Naive thymus-derived CD8-positive, alpha-beta T cell (primary cell): ENCODE measurements at places on chromosomes 7 and 10.

- DNase-seq, result no peak
- no peaks in the 10 kb centered on the region for H3K4me1 ChIP-seq
- H3K27me3 ChIP-seq, result peaks cover 8% of the 10 kb centered on the region
Observed at GRCh38 chr7:107838024-107838601, 35.1 kb upstream of the SLC26A3 start.

DNA sequence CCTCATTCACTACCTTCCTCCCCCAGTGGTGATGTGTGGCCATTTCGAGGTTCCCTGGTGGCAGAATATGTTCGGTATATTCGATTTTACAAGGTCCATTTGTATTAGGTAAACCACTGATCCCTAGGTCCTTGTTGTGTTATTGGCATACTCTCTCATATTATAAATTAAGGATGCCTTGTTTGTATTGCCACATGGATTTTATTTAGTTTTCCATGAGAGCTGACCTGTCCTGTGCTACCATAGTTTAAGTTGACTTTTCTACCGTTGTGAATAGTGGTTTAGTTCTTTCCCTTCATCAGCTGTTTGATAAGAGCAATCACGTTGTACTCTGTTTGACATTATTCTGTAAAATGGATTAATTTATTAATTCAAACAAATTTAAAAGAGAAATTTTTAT lies 29.4 kb downstream of the ZNRF2 start:
- no peak overlapping the region for H3K4me3 ChIP-seq
- no peaks in the 10 kb centered on the region for H3K36me3 ChIP-seq
- H3K27me3 ChIP-seq, result no peaks in the 10 kb centered on the region
- H3K27ac ChIP-seq, result no peak overlapping the region
- DNase-seq, result no peak
- peaks cover 62% of the 10 kb centered on the region for H3K4me1 ChIP-seq

DNA sequence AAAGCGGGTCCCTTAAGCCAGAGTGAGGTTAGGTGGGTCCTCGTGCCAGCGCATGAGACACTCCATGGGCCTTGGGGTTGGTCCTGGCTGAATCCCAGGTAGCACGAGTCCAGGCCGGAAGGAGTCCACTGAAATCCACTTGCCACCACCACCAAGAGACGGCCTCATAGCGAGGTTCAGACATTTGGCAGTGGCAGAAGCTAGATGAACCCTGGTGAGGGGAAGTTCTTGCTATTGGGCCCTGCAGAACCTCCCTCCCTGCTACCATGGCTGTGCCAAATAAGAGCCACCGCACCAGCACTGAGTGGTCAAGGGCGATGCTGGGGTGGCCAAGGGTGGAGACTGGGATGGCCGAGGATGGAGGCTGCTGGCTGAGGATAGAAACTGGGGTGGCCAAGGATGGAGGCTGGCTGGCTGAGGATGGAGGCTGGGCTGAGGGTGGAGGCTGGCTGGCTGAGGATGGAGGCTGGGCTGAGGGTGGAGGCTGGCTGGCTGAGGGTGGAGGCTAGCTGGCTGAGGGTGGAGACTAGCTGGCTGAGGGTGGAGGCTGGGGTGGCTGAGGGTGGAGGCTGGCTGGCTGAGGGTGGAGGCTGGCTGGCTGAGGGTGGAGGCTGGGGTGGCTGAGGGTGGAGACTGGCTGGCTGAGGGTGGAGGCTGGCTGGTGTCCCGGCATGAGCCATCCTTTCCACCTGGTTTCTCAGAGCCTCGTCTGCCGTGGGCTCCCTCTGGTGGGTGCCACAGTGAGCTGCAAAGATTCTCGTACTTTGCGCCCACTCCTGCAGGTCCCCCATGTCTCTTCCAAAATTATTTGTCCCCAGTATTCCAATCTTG lies 88.2 kb downstream of the ELFN1 start:
- no peak for DNase-seq
- no peak overlapping the region for H3K4me3 ChIP-seq
- H3K4me1 ChIP-seq, result peaks cover 9% of the 10 kb centered on the region
- no peak overlapping the region for H3K27ac ChIP-seq
- H3K36me3 ChIP-seq, result no peaks in the 10 kb centered on the region

- DNase-seq, result no peak
- no peak overlapping the region for H3K4me3 ChIP-seq
- no peaks in the 10 kb centered on the region for H3K36me3 ChIP-seq
- H3K27ac ChIP-seq, result no peak overlapping the region
- H3K27me3 ChIP-seq, result no peaks in the 10 kb centered on the region
Observed at GRCh38 chr7:84009051-84009450, 185.5 kb downstream of the SEMA3A start.

DNA sequence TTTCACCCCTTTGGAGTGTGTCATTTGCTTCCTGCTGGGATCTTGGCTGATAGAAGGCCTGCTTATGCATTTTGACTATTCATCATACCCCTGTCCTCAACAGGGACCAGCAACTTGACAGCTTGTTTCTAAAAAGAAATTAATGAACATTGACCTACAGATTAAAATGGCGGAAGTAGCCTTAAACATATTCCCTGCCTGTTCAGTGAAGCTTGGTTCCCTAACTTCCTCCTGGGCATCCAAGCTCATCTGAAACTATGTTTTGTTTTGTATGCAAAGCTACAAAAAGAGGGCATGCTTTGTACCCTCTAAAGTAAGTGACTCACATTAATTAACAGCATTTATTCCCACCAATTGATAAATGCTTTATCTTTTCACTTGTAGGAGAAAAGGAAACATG lies 26.8 kb upstream of the CDK14 start:
- H3K4me3 ChIP-seq, result no peak overlapping the region
- DNase-seq, result no peak
- H3K36me3 ChIP-seq, result no peaks in the 10 kb centered on the region

GRCh38 chr10:119602241-119603095 lies 5.7 kb upstream of the TIAL1 start:
- H3K4me1 ChIP-seq, result peaks cover 8% of the 10 kb centered on the region
- no peaks in the 10 kb centered on the region for H3K27me3 ChIP-seq
- H3K36me3 ChIP-seq, result no peaks in the 10 kb centered on the region
- no peak overlapping the region for H3K4me3 ChIP-seq

DNA sequence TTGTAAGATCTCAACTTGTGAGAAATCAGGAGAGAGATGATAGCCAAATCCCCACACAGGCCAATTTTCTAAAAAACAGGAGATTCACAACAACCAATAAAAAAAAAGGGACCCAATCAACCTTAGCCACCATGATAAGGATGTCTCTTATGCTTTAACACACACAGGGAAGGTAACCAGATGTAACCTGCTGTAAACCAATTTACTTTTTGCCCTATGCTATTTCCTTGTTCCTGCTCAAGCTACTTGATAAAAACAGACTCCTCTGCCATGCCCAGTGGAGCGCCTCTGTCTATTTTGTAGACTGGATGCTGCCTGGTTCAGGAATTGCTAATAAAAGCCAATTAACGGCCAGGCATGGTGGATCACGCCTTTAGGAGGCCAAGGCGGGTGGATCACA lies 123.5 kb upstream of the NPVF start:
- H3K27ac ChIP-seq, result no peak overlapping the region
- H3K36me3 ChIP-seq, result no peaks in the 10 kb centered on the region
- no peak for DNase-seq
- H3K27me3 ChIP-seq, result peaks cover 1% of the 10 kb centered on the region
- peaks cover 5% of the 10 kb centered on the region for H3K4me1 ChIP-seq
- H3K4me3 ChIP-seq, result no peak overlapping the region

DNA sequence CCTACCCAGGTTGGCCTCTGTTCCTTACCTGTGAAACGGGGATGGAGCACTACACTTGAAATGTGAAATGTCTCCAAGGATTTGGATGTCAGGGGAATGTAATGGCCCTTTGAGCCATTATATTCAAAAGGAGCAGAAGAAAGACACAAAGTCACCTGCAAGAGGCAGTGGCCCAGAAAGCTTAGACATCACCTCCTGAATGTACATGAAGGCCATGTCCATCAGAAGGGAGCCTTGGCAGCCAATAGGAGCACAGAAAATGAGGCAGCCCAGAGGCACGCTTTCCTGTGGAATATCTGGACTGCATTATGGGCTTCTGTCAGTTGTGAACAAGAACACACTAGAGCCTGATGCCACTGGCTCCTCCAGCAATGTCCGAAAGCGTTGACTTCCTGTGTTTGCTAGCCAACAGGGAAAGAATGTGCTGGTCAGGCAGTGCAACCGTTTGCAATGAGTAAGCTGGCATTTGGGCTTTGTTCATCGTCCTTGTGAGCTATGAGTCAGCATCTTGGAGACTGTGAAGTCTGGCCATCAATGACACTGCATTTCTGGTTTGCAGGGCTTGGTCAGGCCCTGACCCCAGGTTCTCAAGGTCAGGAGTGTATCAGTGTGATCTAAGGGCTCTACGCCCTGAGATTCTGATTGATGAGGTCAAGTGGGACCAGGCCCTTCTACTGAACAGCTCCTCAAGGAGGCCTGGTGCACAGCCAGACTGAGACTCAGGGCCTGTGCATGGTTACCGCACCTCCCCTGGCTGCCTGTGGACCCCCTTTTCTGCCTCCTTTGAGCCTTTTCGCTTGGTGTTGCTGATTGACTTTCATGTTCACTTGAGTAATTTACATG lies 222.4 kb downstream of the RPS24 start:
- no peak overlapping the region for H3K4me3 ChIP-seq
- no peak overlapping the region for H3K27ac ChIP-seq
- H3K4me1 ChIP-seq, result no peaks in the 10 kb centered on the region
- H3K27me3 ChIP-seq, result peaks cover 4% of the 10 kb centered on the region

- DNase-seq, result no peak
- H3K27me3 ChIP-seq, result peaks cover 2% of the 10 kb centered on the region
Observed at GRCh38 chr7:13217768-13218167, 530.3 kb downstream of the ARL4A start.

- no peak overlapping the region for H3K4me3 ChIP-seq
- no peak for DNase-seq
- no peaks in the 10 kb centered on the region for H3K4me1 ChIP-seq
- H3K36me3 ChIP-seq, result no peaks in the 10 kb centered on the region
- no peak overlapping the region for H3K27ac ChIP-seq
- peaks cover 86% of the 10 kb centered on the region for H3K27me3 ChIP-seq
Observed at GRCh38 chr10:123571978-123572377, 94.2 kb upstream of the GPR26 start.

- H3K4me3 ChIP-seq, result no peak overlapping the region
- DNase-seq, result no peak
- H3K36me3 ChIP-seq, result no peaks in the 10 kb centered on the region
- H3K27me3 ChIP-seq, result no peaks in the 10 kb centered on the region
Observed at GRCh38 chr7:148835854-148836253, 48.2 kb downstream of the EZH2 start.

DNA sequence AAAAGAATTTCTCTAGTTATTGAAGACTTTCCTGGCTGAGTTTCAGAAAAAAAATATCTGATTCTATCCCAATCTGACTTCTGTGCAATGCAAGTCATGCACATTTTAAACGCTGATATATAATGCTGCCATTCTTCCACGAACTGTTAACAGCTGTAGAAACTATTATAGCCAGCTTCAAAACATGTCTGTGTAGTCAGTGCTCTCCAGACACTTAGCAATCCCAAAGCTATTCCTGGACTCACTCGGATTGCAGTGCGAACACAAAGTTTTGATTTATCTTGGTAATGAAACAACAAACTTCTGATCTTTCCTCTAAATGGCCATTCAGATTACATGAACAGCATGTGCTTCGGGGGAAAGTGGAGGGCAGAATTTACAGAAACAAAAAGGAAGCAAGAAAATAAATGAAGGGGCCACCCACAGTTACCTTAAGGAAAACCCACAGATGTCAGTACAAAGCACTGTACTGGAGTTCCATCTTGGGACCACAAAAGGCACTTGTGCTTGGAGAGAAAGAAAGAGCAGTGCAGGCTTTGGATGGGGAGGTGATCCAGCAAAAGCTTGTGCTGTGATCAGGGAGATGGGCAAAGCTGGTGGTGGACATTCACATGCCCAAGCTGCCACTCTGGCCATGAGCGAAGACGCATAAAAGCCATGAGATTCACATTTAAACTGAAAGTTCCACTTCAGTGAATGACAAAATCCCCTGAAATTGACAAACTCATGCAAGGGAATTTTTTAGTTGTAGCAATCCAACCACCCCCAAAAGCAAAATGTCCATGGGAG lies 32.1 kb upstream of the ADO start:
- no peaks in the 10 kb centered on the region for H3K36me3 ChIP-seq
- DNase-seq, result no peak
- peaks cover 16% of the 10 kb centered on the region for H3K27me3 ChIP-seq
- H3K27ac ChIP-seq, result no peak overlapping the region
- H3K4me1 ChIP-seq, result no peaks in the 10 kb centered on the region
- H3K4me3 ChIP-seq, result no peak overlapping the region

DNA sequence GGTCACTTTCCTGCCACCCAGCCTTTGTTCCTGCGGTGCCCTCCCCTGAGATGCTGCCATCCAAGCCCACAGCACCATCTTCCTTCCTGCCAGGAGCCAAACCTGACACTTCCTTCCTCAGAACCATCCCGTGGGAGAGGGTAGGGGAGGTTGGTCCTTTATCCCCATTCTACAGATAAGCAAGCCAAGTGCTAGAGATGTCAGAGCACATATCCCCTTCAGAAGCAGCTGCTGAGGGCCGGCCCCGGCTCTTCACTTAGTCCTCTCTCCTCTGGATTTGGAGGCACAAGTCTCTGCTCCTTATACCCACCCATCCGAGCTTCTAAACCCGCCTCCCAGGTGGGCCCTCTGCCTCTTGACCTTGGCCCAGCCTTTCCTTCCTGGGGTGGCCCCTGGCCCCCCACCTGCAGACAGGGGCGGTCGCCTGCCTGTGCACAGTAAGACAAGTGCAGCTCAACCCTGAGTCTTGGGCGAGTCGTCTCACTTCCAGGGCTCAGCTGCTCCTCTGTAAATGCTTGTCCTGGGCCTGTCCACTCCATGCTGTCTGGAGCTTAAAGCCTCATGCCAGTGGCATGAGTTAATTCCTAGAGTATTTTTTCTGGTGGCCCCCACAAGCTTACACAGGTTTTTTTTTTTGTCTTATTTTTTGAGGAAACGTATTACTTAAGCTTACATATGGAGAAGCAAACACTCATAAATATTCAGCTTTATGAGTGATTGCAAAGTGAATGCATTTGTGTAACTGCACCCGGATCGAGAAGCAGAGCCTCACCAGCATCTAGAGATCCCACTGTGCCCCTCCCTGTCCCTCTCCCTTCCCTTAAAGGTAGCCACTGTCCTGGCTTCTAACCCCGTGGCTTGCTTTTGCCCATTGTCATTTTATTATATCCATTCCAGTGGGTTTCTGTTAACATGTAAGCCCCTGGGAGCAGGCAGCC lies 125.1 kb downstream of the CDH23 start:
- no peak overlapping the region for H3K4me3 ChIP-seq
- no peak for DNase-seq
- H3K27ac ChIP-seq, result no peak overlapping the region
- peaks cover 10% of the 10 kb centered on the region for H3K27me3 ChIP-seq
- peaks cover 2% of the 10 kb centered on the region for H3K4me1 ChIP-seq

DNA sequence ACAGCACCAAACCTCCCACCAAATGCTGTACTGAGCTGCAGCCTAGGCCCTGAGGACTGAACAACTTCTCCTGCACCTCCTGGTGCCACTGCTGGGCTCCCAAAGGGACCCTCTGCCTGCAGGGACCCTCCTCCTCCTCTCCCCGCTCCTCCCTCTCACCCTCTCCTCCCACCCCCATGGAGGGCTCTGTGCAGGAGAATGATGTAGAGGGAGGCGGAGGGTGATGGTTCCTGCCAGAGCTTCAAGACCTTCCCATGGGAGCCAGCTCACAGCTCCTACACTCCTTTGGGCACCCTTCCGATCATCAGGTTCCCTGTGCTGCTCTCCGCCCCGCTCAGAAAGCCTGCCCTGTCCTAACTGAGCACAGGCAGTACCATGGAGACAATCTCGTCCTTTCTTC lies 97.7 kb downstream of the PRKAG2 start:
- peaks cover 37% of the 10 kb centered on the region for H3K4me1 ChIP-seq
- DNase-seq, result no peak
- H3K4me3 ChIP-seq, result no peak overlapping the region
- H3K27ac ChIP-seq, result no peak overlapping the region
- H3K27me3 ChIP-seq, result no peaks in the 10 kb centered on the region

GRCh38 chr10:7511612-7512011 lies 100.8 kb upstream of the SFMBT2 start:
- peaks cover 76% of the 10 kb centered on the region for H3K4me1 ChIP-seq
- H3K27me3 ChIP-seq, result no peaks in the 10 kb centered on the region
- H3K4me3 ChIP-seq, result no peak overlapping the region
- H3K36me3 ChIP-seq, result peaks cover 24% of the 10 kb centered on the region
- DNase-seq, result no peak
